CD4-positive, alpha-beta T cell treated with Interleukin-4 for 4 hours (primary cell): ENCODE measurements at places on chromosomes 16 and 17.

- no peak for DNase-seq
Observed at GRCh38 chr17:64261417-64262145, 1.5 kb downstream of the TEX2 start.

GRCh38 chr17:37642681-37643080, 565 bp downstream of the DDX52 start:
- no peak for DNase-seq

DNA sequence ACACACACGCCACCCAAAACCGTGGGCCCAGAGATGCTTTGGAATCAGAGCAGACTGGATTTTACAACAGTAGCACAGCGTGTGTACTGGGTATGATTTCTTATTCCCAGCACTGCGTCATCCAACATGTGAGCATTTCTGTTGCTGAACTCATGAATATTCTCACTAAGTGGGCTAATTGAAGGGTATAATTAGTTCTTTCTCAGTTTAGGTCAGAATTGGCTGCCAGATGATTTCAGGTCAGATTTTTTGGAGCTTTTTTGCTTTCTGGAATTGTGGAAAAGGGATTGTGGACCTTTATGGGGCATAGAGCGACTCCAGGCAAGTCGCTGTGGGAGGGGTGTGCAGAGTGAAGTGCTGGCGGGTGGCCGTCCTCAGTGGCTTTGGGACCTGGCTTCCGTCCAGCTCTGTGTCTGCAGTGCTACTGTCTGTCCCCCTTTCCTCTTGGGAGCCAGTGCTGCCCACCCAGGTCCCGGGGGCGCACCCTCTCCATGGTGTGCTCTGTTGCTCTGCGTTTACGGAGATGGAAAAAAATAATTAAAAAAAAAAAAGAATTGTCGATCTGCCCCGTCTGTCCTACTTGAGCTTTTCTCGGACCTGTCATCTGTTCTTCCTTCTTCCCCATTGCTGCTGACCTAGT, 25.0 kb downstream of the FOXK2 start:
- no peak for DNase-seq

- DNase-seq: no peak
Observed at GRCh38 chr17:77188084-77189066, 47.6 kb downstream of the SEC14L1 start.

- no peak for DNase-seq
Observed at GRCh38 chr17:13575922-13576419, 25.8 kb downstream of the HS3ST3A1 start.

- DNase-seq: no peak
Observed at GRCh38 chr16:85152414-85153030, 40.2 kb upstream of the CIBAR2 start.
